NCI-H1105 treated with DMSO at 0.1 percent for 48 hours (cell line): ENCODE measurements at places on chromosomes 16 and 17.

DNA sequence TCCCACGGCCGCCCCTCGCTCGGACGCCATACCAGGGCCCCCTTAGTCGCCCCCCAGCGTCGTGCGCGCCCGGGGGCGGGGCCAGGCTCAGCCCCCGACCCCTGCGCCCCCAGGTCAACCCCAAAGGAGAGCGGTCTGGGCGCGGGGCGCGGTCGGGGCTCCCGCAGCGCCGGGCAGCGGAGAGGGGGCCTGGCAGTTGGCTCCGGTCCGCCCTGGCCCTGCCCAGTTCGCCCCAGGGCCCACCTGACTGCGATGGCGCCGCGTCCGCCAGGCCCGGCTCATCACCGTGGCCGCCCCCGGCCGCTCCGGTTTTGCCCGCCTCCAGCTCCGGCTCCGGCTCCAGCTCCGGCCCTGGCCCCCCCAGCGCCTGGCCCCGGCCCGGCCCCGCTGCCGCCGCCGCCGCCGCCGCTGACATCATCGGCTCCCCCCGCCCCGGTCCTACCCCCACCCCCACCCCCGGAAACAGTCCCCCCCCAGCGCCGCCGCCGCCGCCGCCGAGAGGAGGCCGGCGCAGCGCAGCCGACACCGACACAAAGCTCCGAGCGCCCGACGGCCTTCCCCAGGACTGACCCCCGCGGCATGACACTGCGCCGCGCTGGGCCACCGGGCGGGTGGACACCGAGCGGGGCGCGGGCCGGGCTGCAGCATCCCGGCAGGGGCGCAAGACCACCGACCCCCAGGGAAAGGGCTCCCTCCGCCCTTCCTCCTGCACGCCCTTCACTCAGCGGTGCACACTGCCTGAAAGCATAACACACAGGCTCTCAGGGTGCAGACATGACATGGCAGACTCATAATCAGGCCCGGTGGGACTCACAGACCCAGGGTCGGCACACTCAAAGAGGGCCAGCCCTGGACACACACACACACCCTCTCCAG is at the start of gene ZBTB4:
Gene ZBTB4 (minus strand): TSS at position 419 of the 876 bp plus-strand sequence. CDS start 12,830 bp downstream, outside the sequence.
- DNase-seq, result peak; percentile 39

- DNase-seq, result peak; percentile 22
Observed at GRCh38 chr16:52090080-52090479, 456.9 kb downstream of the TOX3 start.

DNA sequence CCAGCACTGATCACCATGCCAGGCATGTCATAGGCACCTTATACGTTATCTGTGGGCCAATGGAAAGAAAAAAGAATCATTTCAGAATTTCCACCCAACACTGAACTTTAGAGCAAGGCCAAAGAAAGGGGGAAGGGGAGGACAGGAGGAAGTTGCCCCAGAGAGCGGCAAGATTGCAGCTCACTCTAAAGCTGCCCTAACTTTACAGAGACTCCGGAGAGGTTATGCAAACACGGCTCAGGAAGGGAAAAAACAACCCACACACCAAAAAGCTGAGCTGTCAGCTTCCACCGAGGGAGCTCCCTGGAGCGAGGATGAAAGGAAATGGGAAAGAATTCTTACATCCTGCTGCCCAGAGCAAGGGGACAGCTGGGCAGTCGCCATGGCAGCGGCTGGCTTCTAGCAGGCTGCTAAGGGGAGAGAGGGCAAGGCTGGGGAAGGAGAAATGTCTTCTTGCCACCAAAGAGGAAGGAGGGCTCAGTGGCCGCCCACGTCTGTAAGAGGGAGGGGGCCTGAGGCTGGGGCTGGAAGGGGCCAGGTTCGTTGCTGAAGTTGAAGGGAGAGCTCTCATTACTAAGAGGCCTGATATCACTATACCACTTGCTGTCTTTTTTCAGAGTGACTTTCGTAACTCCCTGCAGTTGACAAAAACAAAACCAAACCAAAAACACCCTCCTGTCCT is 18.2 kb downstream of the COTL1 start:
- DNase-seq, result no peak

DNA sequence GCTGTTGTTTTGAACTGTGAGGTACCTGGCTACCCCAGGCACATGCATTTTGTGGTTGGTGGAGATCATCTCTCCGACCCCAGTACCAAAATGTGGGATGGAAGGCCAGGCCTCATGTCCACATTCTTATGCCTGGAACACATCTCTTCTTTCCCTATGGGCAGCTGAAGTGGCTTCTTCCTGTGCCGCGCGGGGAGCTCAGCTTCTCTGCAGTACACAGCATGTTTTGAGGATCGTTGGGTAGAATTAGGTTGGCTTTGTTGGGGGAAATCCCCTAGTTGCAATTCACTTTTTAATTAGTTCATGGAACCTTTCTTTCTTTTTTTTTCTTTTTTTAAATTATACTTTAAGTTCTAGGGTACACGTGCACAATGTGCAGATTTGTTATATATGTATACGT is 242.1 kb downstream of the MSI2 start:
- DNase-seq, result no peak

- no peak for DNase-seq
Observed at GRCh38 chr17:49318435-49318965, 43.5 kb downstream of the ZNF652 start.

- peak; percentile 44 for DNase-seq
Observed at GRCh38 chr16:55035029-55035428, 104.4 kb downstream of the IRX5 start.

GRCh38 chr16:20611350-20611902 is 35.3 kb upstream of the ACSM2B start:
- DNase-seq, result peak; percentile 83

DNA sequence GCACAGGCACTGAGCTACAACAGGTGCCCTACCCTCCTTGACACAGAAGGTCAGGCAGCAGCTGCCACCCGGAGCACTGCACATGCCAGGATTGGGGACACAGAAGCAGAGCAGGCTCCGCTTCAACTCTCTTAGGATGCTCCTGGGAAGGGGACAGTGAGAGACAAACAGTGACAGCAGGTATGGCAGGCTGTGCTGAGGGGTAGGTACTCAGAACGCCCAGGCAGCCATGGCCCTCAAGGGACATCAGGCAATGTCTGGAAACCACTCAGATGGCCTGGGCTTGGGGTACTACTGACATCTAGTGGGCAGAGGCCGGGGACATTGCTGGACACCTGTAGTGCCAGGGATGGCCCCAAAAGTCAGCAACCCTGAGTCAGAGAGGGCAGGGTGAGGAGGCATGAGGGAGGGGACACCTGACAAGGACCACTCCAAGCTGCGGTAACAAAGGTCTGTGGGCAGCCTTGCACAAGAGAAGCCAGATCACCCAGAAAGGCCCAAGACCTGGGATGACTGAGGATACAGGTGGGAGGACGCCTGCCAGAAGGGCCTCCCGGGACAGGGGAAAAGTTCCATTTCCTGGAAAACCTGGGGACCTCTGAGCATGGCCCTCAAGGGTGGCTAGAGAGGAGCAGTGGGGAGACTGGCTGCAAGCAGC is 21.2 kb downstream of the PEMT start:
- DNase-seq, result peak; percentile 57

DNA sequence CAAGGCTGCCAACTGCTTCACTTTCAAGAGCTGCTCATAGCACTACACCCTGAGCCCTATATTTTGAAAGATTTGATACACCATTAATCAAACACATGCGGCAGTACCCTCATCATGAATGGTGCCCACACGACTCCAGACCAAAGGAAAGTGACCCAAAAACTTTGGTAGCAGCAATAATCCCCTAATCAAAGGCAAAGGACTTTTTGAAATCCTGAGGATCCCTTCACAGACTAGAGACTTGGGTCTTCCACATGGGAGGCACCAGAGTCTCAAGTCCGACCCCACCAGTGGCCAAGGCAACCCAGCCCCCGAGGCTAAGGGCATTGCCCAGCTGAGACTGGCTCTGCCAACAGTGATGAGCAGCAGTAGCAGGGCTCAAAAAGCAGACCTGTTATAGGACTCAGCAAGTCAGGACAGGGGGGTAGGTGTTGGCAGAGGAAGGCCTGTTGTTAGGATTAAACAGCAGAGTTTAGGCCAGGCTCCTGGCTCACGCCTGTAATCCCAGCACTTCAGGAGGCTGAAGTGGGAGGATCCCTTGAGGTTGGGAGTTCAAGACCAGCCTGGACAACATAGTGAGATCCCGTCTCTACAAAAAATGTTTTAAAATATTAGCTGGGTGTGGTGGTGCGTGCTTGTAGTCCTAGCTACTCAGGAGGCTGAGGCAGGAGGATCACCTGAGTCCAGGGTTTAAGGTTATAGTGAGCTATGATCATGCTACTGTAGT is 3.2 kb downstream of the TRIM25 start:
- DNase-seq, result no peak

DNA sequence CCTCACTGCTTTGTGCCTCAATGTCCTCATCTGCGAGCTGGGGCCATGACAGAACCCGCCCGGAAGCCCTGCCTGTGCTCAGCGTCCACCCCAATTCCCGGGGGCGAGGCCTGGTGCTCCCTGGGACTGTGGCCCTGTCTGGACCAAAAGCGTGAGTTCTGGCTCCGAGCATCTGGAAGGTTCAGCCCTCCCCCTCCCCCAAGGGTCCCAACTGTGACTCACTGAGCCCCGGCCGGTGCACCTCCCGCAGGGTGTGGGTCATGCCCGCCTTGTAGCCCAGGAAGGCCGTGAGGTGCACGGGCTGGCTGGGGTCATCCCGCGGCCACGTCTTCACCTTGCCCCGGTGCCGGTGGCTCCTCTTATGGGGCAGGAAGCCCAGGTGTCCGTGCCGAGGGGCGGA is 755 bp downstream of the RPL3L start:
- no peak for DNase-seq

- DNase-seq, result peak; percentile 18
Observed at GRCh38 chr16:67563708-67564468, 1.6 kb downstream of the CTCF start.

- no peak for DNase-seq
Observed at GRCh38 chr16:52993179-52993578, 59.5 kb downstream of the CHD9NB start.

DNA sequence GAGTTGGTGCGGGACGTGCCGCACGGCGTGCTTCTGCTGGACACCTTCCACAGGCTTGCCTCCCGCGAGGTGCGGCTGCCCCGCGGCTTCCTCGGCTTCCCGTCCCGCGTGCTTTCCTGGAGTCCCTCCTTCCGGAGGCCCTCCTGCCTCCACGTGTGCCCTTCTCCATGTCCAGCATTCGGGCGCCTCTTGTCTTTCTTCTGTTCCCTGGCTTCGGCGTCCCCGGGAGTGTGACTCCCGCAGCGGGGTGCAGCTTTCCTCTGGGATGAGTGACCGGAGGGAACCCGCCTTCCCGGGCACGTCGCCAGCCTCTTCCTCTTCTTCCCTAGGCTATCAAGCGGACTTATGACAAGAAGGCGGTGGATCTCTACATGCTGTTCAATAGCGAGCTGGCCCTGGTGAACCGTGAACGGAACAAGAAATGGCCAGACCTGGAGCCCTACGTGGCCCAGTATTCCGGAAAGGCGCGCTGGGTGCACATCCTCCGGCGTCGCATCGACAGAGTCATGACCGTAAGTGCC is 23.0 kb downstream of the DNAH2 start:
- DNase-seq, result peak; percentile 74

DNA sequence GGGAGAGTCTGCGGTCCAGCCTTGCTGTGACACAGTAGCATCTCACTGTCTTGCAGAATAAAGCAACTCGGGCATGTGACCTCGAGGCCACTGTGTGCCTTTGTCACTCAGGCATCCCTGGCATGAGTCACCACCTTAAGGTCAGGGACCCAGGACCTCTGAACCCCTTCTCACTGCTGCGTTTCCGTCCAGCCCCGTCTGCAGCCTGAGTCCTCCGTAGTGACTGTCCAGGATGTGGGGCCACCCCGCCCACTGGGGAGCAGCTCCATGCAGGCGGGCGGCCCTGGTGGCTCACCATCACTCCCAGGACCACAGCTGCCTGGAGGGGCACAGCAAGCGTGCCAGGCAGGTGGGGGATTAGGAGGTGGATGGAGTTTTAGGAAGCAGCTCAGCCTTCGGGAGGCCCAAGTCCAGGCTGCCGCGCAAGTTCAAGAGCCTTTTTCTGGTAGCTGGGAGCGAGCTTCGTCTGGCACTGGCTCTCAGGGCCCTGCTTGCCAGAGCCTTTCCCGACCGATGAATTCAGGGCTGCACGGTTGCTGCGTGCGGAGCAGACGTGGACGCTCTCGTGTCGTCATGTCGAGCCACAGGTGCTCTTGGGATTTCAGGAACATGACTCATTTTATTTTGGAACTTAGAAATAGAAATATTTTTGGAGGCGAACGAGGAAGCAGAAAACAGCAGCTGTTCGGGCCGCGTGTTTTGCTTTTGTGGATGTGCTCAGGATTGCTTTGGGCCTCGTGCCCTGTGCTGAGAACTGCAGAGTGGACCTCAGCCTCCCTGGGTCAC is 16.8 kb downstream of the KCTD5 start:
- no peak for DNase-seq

DNA sequence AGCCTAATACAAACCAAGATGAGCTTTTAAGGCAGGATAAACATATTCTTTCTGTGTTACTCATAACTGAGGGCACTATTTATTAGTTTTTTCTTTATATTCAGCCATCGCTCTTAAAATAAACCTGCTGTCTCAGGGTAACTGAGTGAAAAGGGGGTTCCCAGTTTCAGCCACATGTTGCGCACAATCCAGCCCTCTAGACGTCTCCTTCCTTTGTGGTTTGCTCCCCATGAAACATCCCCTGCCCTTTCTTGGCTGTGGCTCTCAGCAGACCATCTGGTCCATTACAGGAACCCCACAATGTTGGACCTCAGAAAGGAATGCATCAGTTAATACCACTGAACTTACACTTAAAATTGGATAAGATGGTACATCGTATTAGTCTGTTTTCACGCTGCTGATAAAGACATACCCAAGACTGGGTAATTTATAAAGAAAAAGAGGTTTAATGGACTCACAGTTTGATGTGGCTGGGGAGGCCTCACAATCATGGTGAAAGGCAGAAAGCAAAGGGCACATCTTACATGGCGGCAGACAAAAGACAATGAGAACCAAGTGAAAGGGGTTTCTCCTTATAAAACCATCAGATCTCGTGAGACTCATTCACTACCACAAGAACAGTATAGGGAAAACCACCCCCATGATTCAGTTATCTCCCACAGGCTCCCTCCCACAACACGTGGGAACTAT is 12.6 kb upstream of the IL21R start:
- no peak for DNase-seq

GRCh38 chr17:17766744-17767120 is 70.1 kb downstream of the SREBF1 start:
- no peak for DNase-seq

GRCh38 chr17:76716839-76717215 is 6.1 kb upstream of the MXRA7 start:
- no peak for DNase-seq

DNA sequence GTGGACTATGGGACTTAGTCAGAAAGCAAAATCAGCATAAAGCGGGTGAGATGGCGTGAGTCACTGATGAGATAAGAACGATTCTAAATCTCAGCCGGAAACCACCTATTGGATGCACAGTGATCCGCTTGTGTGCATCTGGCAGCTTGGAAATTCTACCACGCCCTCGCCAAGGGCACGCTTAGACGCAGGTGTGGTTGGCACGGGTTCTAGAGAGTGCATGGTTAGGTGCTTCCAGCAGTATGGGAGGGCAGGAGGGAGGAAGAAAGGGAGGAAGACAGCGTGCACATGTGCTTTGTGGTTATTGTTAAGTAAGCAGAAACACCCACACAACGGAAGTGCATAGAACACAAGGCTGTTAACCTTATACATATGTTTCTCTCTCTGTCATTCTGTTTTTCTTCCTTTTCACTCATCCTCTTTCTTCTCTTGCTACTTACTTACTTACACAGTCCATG is 374.0 kb upstream of the ASIC2 start:
- DNase-seq, result no peak
